HCT116 (cell line): ENCODE measurements at places on chromosomes 3 and 15. TPM values are rescaled to one million over a fixed set of nuclear protein-coding genes. Genes with fewer than 3 reads are reported as not detected.

The RBM6 gene
- 58.3 TPM for total RNA-seq

The HDAC11 gene
- total RNA-seq: 16.1 TPM

DNA sequence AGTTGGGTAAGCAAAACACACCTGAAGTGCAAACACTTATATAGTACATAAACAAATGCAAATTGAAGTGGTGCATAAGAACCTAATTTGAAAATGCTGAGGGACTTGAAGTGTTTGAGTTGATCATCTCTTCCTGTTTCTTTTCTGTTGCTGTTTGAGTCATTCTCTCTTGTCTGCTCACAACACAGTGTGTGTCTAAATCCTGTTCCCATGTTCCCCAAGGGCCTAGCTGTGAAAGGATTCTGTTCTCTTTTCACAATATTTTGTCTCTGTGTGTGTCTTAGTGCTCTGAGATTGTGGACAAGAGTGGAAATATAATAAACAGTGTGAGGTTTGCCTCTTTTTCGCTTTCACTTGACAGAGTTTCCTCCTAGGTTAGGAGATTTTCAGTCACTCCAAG is 6.1 kb downstream of the CD96 start:
- no peaks in the 10 kb centered on the region for H3K4me1 ChIP-seq
- H3K27me3 ChIP-seq: no peaks in the 10 kb centered on the region
- no peak for DNase-seq
- H3K4me3 ChIP-seq: no peak overlapping the region
- H3K36me3 ChIP-seq: no peaks in the 10 kb centered on the region

DNA sequence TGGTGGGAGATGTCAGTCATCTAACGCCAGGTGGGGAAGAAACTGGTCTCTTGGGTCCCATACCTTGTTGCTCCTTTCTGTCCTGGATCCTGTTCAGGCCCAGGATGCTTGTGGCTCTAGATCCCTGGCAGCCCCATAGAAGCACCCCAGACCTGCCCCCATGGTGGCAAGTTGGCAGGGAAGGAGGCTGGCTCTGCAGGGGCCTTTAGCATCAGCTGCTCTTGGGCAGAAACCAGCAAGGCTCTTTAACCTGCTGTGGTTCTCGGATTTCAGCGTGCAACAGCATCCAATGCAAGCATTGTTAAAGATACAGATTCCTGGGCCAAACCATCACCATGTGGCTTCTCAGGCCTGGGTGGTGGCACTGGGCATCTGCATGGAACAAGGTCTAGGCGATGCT is 75.8 kb downstream of the SNRK start:
- H3K27ac ChIP-seq: no peak overlapping the region
- no peak overlapping the region for H3K4me3 ChIP-seq
- no peak for DNase-seq
- no peaks in the 10 kb centered on the region for H3K4me1 ChIP-seq
- H3K36me3 ChIP-seq: no peaks in the 10 kb centered on the region

DNA sequence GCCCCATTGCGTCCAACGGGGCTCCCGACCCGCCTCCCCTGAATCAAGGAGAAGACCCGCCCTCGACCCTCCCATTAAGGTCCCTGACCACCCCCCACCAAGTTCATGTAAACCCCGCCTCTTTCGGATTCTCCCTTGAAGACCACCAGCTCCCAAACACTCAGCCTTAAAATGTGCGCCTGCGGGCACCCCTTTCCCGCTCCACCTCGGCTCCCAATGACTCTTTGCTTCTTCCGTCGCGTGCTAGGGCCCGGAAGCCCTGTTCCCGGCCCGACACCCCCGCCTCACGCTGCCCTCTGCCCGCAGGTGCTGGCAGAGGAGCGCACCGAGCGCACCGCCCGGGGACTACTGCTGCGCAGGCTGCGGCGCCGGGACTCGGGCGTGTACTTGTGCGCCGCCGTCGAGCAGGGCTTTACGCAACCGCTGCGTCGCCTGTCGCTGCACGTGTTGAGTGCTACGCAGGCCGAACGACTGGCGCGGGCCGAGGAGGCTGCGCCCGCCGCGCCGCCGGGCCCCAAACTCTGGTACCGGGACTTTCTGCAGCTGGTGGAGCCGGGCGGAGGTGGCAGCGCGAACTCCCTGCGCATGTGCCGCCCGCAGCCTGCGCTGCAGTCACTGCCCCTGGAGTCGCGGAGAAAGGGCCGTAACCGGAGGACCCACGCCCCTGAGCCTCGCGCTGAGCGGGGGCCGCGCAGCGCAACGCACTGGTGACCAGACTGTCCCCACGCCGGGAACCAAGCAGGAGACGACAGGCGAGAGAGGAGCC is 2.7 kb upstream of the LSMEM2 start:
- DNase-seq: no peak
- no peak overlapping the region for H3K4me3 ChIP-seq
- no peak overlapping the region for H3K27ac ChIP-seq
- no peaks in the 10 kb centered on the region for H3K27me3 ChIP-seq
- H3K4me1 ChIP-seq: peaks cover 22% of the 10 kb centered on the region; the same call in 1 of the 2 replicates
